Ovary (tissue), 10 donors: ENCODE measurements at places on chromosomes 16 and 17.

DNA sequence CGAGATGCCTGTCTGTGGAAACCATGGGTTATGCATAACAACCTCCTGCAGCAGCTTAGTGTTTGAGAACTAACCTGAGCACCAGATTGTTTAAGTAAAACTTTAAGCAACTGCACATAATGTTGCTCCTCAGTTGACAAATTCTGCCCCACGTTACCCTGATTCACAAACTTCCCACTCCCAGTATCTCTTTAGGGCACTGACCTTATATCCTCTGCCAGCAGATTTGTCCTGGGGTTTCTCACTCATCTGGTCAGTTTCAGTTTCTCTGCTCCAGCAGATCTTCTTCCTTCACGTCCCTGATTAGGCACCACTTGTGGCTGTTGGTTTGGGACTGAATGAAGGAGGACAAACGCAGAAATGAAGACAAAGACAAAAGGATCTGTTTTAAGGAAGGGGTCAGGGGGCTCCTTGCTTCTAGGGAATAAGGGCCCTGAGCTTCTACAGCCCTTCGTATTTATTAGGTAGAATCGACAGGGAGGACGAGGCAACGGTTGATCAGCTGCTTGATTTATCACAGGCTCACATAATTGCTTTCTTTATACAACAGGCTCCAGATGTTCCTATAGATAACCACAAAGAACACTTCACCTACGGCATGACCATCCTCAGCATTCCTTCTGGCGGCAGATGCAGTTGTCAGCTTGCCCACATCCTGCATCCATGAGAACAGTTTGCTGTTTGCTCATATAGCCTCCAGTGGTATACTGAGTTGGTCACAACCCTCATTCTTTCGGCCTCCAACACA is 13.5 kb upstream of the ZNF689 start:
- no peak for DNase-seq

DNA sequence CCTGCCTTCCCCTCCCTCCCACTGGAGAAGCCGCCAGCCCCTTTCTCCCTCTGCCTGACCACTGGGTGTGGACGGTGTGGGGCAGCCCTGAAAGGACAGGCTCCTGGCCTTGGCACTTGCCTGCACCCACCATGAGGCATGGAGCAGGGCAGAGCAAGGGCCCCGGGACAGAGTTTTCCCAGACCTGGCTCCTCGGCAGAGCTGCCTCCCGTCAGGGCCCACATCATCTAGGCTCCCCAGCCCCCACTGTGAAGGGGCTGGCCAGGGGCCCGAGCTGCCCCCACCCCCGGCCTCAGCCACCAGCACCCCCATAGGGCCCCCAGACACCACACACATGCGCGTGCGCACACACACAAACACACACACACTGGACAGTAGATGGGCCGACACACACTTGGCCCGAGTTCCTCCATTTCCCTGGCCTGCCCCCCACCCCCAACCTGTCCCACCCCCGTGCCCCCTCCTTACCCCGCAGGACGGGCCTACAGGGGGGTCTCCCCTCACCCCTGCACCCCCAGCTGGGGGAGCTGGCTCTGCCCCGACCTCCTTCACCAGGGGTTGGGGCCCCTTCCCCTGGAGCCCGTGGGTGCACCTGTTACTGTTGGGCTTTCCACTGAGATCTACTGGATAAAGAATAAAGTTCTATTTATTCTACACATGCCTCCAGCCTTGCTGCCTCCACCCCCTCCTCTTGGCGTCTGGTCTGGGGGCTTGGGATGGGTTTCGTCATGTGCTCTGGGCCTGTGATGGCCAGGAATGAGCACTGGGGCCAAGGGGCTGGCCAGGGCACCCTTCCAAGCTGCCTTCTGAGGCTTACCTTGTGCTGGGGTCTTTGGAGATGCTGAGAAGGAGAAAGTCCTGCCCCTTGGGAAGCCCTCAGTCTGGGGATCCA is 7.3 kb downstream of the GJD3 start:
- peak; percentile 54 for DNase-seq

DNA sequence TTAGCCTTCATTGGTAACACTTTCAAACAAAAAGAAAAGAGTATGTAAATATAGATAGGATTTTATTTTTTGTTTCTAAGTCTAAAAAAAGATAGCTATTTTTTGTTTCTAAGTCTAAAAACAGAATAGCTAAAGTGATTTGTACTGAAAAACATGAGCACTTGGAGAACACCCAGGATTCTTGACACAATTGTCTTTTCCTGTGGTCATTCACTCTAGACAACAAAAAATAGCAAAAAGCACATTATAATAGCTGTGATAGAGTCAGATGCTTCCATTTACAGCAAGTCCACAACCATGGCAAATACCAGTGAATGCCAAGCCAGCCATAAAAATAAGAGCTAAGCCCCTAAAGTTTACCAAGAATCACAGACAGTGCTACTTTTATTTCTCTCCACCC is 36.7 kb downstream of the SKAP1 start:
- DNase-seq = no peak

GRCh38 chr16:86576591-86577313 is 1.6 kb upstream of the FOXL1 start:
- no peak for DNase-seq

GRCh38 chr17:17954079-17954478 is 18.1 kb downstream of the TOM1L2 start:
- no peak for DNase-seq

DNA sequence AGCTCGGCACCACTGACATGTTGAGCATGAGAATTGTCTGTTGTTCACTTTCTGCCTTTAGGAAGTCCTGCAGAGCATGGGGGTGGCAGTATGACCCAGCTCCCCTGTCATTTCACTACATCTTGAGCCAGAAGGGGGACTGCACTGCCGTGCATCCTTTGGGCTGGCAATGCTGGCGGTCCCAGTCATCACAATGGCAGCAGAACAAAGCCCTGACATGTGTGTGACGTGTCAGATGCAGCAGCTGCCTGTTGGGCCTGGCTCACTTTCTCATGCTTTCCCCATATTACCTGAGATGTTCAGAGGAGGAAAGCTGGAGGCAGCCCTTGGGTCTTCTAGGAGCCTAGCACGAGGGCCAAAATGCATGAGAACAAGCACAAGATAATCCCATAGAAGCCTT is 6.3 kb upstream of the ABAT start:
- DNase-seq = no peak

DNA sequence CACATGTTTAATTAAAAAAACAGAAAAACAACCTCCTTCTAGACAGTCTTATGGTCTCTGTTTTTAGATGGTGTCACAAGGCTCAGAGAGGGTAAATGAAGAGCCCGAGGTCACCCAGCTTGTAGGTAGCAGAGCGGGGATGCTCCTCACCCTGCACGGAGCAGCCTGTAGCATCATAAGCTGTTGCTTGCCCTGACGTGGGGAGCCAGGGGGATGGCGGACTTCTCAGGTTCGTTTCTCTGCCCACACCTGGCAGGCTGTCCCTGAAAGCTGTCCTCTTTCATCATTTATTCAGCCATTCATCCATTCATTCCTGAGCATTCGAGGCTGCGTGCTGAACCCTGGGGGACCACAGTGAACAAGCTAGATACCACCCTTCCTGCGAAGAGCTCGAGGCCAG is 75.7 kb upstream of the KSR1 start:
- DNase-seq = no peak

DNA sequence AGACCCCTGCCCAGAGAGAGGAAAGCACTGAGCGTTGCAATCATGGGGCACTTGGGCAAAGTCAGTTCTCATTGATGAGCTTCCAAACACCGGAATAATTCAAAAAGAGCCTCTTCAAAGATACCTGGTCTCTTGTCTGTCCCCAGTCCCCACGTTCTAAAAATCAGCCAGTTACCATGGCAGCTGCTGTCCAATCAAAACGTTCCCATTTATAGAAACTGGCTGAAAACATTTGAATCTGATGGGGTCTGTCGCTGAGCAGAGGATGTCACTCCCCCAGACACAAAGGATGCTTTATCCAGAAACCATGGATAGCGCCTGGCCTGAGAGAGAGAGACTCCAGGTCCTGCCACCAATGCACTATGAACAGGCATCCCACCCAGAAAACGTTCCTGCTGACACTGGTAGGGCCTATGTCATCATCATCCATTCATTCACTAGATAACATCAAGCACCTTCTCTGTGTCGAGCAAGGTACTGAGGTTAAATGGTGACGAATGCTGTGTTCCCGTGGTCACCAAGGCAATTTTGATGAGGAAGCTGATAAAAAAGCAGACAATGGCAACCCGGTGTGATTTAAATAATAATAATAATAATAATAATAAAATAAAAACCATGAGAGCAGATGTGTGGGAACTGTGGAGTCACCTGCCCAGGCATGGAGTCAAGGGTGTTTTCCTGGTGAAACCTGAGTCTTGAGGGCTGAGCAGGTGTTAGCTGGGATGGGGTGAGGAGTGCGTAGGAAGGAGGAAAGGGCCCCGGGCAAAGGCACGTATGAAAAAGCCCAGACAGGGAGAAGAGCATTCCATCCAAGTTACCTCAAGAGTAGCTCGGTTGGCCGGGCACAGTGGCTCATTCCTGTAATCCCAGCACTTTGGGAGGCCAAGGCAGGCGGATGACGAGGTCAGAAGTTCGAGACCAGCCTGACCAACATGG is 19.0 kb upstream of the CALB2 start:
- DNase-seq = no peak

DNA sequence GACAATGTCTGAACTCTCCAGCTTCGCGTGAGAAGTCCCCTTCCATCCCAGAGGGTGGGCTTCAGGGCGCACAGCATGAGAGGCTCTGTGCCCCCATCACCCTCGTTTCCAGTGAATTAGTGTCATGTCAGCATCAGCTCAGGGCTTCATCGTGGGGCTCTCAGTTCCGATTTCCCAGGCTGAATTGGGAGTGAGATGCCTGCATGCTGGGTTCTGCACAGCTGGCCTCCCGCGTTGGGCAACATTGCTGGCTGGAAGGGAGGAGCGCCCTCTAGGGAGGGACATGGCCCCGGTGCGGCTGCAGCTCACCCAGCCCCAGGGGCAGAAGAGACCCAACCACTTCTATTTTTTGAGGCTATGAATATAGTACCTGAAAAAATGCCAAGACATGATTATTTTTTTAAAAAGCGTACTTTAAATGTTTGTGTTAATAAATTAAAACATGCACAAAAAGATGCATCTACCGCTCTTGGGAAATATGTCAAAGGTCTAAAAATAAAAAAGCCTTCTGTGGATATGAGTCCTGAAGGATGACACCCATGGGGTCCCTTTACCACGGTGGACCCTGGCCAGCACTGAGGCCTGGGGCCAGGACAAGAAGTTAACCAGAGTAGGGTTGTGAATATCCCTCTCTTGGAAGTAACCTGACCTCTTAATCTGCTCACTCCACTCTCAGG is 10.5 kb upstream of the ITGAD start:
- no peak for DNase-seq

GRCh38 chr16:85716680-85717038 is 27.9 kb upstream of the GINS2 start:
- DNase-seq = no peak

GRCh38 chr16:53530046-53530445 is 27.0 kb upstream of the AKTIP start:
- no peak for DNase-seq

GRCh38 chr17:57305908-57306504 is 49.7 kb downstream of the MSI2 start:
- DNase-seq = no peak

DNA sequence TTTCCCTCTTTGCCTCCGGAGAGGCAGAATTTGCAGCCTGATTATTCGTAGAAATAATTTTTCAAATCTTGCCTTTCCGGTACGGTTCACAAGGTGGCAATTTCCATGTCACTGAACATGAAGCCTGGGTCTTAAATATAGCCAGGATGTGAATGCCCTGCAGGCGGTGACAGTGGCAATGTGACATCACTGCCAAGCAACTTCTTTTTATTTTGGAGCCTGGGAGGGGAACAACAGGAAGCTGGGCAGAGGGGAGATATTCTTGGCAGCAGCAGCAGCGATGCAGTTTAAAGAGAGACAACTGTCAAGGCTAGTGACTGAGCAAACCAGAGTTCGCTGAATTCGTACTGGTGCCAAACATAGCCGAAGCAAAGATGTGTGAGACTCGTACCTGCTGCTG is 171.1 kb downstream of the SNX29 start:
- DNase-seq = no peak

DNA sequence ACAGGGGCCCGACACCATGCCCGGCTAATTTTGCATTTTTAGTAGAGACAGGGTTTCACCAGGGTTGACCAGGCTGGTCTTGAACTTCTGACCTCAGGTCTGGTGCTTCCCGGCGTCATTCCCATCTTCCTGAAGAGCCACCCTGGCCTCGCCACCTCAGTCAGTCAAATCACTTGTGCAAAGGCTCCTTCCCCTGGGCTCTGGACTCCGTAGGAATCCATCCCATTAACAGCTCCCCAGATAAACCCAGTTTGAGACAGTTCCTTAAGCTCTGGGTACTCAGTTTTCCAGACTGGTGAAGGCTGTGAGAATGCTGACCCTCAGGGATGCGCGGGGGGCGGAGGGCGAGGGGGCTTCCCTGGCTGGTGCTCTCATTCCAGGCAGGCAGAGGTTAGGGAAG is 39.5 kb downstream of the MRM1 start:
- no peak for DNase-seq

DNA sequence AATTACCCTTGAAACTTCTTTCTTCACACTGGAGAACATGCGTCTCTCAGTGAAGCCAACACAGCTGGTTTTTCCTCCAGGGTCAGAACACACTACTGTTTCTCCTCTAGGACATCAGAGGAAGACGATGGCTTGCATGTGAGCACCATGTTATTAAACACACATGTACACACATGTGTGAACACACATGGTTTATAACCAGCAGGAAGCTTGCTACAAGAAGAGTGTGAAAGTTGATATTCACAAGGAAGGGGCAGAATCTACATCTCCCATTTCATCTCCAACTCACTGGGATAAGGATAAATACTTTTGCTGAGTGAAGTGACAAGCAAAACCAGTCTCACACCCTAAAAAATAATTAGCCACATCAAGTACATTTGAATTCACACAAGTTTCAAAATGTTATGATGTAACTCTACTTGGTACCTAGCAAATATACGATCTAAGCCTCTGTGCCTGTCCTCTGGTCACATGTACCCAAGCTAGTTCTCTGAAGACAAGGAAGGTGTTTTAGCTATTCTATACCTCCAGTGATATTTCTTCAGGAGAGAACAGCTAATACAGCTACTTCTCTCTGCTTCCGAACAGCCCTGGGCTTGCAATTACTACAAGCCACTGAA is 127.7 kb downstream of the PARN start:
- DNase-seq = no peak

- DNase-seq = peak; percentile 74
Measured at GRCh38 chr16:14302031-14302398, 230.9 kb downstream of the MRTFB start.

DNA sequence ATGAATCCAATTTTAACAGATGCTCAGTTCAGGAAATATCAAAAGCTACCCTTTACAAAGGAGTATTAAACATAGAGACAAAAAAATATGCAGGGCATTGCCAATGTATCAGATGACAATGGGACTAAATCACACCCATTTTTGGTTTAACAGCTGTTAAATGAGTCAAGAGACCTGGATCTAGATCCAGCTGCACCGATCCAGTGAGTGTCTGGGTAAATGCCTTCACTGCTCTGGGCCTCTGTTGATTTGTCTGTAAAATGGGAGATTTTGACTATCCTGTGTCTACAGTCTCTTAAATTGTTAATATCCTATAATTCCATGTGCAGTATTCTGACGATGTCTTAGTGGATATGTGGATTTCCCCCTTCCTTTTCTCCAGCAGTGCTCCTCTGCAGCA is 16.4 kb downstream of the KRT23 start:
- DNase-seq = no peak

GRCh38 chr17:36598951-36599401 is 2.4 kb upstream of the MRM1 start:
- no peak for DNase-seq

GRCh38 chr17:2214929-2215615 is 88.5 kb downstream of the SMG6 start:
- no peak for DNase-seq
